ENCODE measurements at places on chromosomes 6 and 20.

DNA sequence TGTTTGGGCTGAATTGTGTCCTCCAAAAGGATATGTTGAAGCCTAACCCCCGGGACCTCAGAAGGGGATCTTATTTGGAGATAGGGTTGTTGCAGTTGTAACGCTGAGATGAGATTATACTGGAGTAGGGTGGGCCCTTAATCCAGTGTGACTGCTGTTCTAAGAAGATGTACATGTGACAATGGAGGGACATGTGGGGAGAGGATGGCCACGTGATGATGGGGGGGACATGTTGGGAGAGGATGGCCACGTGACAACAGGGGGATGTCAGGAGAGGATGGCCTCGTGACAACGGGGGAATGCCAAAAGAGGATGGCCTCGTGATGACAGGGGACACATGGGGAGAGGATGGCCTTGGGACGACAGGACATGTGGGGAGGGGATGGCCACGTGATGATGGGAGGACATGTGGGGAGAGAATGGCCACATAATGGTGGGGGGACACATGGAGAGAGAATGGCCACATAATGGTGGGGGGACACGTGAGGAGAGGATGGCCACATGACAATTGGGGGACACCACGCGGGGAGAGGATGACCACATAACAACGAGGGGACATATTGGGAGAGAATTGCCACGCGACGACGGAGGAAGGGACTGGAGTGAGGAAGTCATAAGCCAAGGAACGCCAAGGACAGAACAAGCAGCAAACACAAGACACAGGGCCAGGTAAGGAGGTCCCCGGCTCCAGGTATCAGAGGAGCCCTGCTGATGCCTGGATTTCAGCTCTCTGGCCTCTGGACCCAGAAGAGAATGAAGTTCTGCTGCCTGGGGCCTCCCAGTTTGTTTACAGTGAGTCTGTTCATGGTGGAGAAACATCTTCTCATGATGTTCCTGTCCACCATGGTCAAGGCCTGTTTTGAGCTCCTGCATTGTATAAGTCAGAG lies 29.2 kb downstream of the SYNJ2 start:
- no peak for DNase-seq

DNA sequence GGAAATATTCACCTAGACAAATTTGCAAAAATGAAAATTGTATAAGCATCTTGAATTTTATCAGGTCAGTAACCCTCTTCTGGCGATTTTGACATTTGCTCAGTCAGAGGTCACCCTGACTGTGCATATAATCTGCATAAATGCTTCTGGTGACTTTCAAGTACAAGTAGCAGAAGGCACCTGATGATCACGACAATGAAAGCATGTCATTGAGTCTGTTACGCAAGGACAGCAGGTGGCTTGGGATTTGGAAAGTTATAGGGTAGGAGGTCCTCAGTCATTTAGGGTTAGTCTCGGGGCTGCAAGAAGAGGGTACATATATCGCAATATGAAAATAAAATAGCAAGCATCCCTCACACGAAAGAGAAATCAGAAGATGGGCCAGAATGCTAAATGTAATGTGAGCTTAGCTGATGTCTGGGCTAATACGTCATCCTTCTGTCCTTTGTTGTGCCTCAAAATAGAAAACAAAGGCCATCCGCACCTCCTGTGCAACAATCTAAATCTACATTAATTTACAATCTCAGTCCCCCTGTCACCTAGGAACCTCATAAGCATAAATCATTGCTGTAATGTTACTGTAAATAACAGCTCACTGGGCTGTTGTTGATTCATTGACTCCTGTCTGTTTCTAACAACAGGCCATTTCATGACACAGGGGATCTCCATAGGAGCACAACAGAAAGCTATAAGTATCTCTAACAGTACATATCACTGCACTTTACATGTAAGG lies 155.2 kb upstream of the RSPO3 start:
- DNase-seq, result no peak

DNA sequence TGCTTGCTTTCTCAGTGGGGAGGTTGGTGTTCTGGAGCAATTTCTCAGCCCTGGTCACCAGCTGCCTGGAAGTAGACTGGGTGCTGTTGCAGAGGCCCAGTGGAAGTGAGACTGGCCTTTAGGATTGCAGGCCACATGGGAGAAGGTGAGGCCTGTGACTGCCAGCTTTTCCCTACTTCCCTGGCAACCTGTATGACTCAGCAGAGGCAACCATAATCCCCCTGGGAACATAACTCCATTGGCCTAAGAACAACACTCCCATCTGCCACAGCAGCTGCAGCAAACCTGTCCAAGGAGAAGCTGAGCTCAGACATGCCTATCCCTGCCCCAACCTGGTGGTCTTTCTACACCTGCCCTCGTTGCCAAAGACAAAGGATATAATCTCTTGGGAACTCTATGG lies 473.5 kb upstream of the SPTLC3 start:
- no peak for DNase-seq

- no peak for DNase-seq
These were observed 36.2 kb downstream of the FOXO3 start for GRCh38 chr6:108596956-108597355.

GRCh38 chr20:35730583-35731468 lies 11.2 kb downstream of the RBM39 start:
- DNase-seq, result no peak

DNA sequence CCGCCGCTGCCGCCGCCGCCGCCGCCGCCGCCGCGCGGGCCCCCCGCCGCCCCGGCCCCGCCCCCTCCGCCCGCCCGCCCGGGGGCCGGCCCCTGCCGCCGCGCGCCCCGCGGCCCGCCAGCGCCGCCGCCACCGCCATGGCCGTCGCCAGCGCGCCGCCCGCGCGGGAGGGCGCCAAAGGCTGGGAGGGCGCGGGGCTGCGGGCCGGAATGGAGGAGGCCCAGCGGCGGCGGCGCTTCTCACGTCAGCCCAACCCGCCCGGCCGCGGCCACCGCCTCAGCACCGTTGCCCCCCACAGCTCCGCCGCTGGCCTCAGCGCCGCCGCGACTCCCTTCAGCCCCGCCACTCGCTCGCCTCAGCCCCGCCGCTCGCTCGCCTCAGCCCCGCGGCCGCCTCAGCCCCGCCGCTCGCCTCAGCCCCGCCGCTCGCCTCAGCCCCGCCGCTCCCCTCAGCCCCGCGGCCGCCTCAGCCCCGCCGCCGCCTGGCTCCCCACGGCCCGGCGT lies 258 bp downstream of the PHF10 start:
- DNase-seq, result peak; percentile 53

GRCh38 chr20:25553819-25554296 lies 31.5 kb downstream of the NINL start:
- no peak for DNase-seq

Data from activated naive CD4-positive, alpha-beta T cell treated with anti-CD3 and anti-CD28 coated beads, Interleukin-2, amount 50 U/mL, for 16 hours (primary cell).